ENCODE measurements at places on chromosomes 13 and 19. TPM values are rescaled to one million over a fixed set of nuclear protein-coding genes. Genes with fewer than 3 reads are reported as not detected.

Gene ZNF726
- 3.6 TPM for polyA plus RNA-seq

Gene TEX101
- not detected for polyA plus RNA-seq

Gene SPC24
- 10.2 TPM for polyA plus RNA-seq

Gene TUBA3C
- not detected for polyA plus RNA-seq

Gene FCHO1
- polyA plus RNA-seq = 1.2 TPM

Gene ZNF442
- polyA plus RNA-seq = 1.9 TPM

Gene CRLF1
- polyA plus RNA-seq = 6.4 TPM

Gene UBE2L5
- polyA plus RNA-seq = 0.28 TPM

Gene CPAMD8
- polyA plus RNA-seq = 4.2 TPM

Gene DKKL1
- polyA plus RNA-seq = 2.4 TPM

Gene PINLYP
- 2.9 TPM for polyA plus RNA-seq

Gene SERP2
- polyA plus RNA-seq = 4.5 TPM

Gene KL
- polyA plus RNA-seq = 2.6 TPM

Gene CEACAM8
- polyA plus RNA-seq = 0.09 TPM

Gene LILRB5
- 7.1 TPM for polyA plus RNA-seq

Gene ZMYM5
- polyA plus RNA-seq = 12.4 TPM

Gene ZNF541
- polyA plus RNA-seq = 0.12 TPM

Gene ZNF681
- polyA plus RNA-seq = 2.8 TPM

Gene BICRA
- polyA plus RNA-seq = 13.4 TPM

Gene MISP3
- polyA plus RNA-seq = 0.49 TPM

Gene TMED1
- 41.7 TPM for polyA plus RNA-seq

Gene CAPN12
- polyA plus RNA-seq = 3.4 TPM

Gene CADM4
- polyA plus RNA-seq = 7.8 TPM

Gene POU2F2
- polyA plus RNA-seq = 2.0 TPM

Gene PET100
- 52.4 TPM for polyA plus RNA-seq

Gene ZNF607
- polyA plus RNA-seq = 4.8 TPM

Gene PNMA8C
- polyA plus RNA-seq = 0.45 TPM

All from hindlimb muscle (tissue), 1 donor.